ENCODE measurements at places on chromosomes 1 and 21.

DNA sequence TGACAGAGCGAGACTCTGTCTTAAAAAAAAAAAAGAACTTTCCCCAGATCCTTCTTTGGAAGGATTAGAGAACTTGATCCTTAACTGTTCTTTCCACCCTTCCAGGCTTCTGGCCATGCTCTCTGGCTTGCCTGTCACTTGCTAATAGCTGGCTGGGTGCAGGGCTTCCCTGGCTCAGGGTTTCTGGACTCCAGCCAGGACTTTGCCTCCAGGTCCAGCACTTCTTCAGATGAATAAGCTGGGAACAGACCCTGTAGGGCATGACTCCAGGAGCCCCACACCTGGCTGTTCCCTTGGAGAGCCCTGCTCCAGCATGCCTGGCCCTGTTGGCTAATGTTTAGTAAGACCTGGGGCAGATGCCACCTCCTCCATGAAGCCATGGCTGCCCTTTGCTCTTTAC, 3.3 kb upstream of the NT5C1A start:
- no peak for DNase-seq

DNA sequence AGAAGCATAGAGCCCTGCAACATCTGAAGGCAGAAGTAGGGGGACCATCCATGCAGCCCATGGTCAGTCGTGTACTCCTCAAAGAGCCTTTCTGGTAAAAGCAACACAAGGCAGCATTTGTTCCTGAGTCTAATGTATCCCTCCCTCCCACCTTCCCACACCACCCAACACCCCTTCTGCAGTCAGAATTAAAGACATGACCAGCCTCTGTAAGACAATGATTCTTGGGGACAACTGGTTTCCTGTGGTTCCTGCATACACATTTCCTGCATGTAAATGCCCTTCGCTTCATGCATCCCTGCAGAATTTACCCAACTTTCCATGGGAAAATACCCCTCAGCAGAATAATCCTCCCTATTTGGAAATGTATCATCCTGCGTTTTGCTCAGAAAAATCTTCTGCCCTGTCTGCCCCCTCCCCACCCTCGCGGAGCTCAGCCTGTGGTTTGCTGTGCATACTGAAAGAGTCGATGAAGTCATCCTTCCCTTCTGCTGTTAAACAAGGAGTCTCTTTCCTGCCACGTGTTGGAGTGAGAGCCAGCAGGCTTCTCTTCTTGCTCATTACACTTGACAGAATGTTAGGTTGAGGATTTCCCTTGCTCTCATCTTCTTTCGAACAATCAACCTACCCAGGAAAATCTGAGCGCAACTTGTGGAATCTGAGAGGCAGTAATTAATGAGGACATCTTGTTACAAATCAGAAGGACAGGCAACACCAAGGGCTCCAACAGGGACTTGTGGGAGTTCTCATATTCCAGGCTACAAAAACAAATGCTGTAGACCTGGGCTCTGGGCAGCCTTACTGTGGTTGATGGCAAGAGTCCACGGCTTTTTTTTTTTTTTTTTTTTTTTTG, 4.7 kb downstream of the TNN start:
- DNase-seq, result peak; percentile 96

DNA sequence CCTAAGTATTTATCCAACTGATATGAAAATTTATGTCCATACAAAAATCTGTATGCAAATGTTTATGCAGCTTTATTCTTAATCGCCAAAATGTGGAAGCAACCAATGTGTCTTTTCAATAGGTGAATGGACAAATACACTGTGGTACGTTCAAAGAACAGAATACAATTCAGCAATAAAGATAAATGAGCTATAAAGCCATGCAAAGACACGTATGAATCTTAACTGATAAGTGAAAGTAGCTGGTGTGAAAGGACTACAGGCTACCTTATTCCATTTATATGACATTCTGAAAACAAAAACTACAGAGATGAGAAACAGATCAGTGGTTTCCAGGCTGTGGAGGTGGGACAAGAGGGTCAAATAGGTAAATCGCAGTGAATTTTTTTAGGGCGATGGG, 419.6 kb upstream of the B3GALT2 start:
- no peak for DNase-seq

GRCh38 chr1:119448127-119448511, 33.2 kb downstream of the HSD3B2 start:
- no peak for DNase-seq

DNA sequence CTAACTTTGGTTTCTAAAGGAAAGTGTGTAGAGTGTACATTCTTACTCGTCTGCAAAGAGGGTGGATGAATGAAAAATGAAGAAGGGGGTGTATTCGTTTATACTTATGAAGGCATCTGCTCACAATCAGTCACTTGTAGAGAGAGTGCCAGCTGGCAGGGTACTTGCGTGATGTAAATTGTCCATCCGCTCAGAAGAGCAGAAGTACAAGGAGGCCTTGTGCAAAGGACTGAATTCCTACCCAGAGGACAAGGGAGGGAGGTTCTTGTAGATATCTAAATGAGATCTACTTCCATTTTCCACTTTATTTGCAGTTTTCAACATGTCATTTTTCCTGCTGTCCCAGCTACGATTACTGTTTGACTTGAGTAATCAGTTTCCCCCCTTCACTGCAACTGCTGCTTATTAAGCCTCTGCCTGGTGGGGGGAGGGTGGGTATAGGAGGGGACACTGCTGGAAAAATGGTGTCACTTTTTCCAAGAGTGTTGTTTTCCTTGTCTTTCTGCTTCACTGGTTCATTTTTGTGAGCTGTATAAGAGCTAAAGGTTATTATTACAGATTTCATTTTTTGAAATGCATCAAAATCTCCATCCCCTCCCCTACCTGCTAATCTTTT, 67.3 kb downstream of the LAMC1 start:
- peak; percentile 93 for DNase-seq

- peak; percentile 1 for DNase-seq
Measured at GRCh38 chr1:50750021-50750619, 209.9 kb downstream of the FAF1 start.

GRCh38 chr1:55000110-55001085, 1.7 kb downstream of the BSND start:
- DNase-seq, result no peak

Data from muscle of back (tissue), 13 donors.